HFFc6 (cell line): ENCODE measurements at places on chromosomes 3 and 15. TPM values are rescaled to one million over a fixed set of nuclear protein-coding genes. Genes with fewer than 3 reads are reported as not detected.

GATA2 gene
- 73.6 to 93.9 TPM (median 89.1 TPM) in 3 replicates for total RNA-seq

ROPN1 gene
- total RNA-seq = not detected in 3 replicates

VWA5B2 gene
- not detected in 3 replicates for total RNA-seq

XCR1 gene
- not detected in 3 replicates for total RNA-seq

CCRL2 gene
- 0.12 TPM in 1 of 3 replicates, not detected in the others for total RNA-seq

KLHL24 gene
- 6.5 to 10.5 TPM (median 7.5 TPM) in 3 replicates for total RNA-seq

GOLGA8J gene
- not detected in 3 replicates for total RNA-seq

C2CD4B gene
- total RNA-seq = not detected in 3 replicates

CDCP1 gene
- total RNA-seq = 0.45 to 2.0 TPM (median 0.77 TPM) in 3 replicates

B3GNT5 gene
- not detected in 2 replicates for total RNA-seq

KBTBD8 gene
- total RNA-seq = 1.4 to 1.8 TPM (median 1.7 TPM) in 3 replicates

DNA sequence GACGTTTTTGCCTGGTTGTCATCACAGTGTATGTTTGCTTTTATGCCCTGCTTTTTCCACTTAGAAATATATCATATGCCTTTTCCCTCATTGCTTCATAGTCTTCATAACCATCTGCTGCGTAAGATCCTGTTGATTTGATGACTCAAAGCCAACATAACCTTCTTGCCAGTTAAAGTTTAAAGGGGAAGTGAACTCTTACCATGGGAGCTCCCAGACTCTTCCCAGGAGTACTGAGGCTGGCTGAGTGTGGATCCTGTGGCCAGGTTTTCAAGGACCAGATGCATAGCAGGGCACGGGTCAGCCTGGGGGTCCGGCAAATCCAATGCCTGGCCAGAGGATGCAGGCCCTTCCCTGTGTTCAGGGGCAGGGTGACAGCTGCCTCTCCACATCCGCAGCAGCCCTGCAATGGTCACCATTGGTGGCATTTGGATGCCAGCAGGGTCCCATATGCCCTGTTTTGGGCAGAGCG lies 42.0 kb upstream of the SACM1L start:
- peaks cover 29% of the 10 kb centered on the region for H3K36me3 ChIP-seq
- peaks cover 91% of the 10 kb centered on the region for H3K4me1 ChIP-seq
- H3K27ac ChIP-seq = peak overlapping the region; percentile 97
- H3K27me3 ChIP-seq = no peaks in the 10 kb centered on the region; the same call in none of the 2 replicates

DNA sequence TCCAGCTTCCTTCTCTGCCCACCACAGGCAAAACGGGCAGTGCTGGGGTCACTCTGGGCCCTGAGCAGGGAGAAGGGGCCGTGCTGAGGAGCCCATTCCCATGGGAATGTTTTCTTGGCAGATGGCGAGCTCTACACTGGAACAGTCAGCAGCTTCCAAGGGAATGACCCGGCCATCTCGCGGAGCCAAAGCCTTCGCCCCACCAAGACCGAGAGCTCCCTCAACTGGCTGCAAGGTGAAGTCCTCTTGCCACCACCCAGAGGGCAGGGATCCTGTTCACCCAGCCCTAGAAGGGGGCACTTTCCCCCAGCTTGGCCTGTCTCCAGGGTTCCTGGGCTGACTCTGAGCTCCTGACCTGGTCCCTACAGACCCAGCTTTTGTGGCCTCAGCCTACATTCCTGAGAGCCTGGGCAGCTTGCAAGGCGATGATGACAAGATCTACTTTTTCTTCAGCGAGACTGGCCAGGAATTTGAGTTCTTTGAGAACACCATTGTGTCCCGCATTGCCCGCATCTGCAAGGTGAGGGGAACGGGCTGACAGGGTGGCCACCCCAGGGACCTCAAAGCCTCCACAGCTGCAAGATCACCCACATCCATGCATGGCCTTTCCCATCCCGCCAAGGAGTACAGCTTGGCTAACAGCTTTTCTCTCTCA lies 12.4 kb downstream of the CIB1 start:
- H3K36me3 ChIP-seq = no peaks in the 10 kb centered on the region
- no peak overlapping the region for H3K4me3 ChIP-seq
- H3K27me3 ChIP-seq = no peaks in the 10 kb centered on the region
- H3K4me1 ChIP-seq = peaks cover 9% of the 10 kb centered on the region; the same call in 1 of the 2 replicates
- peak; percentile 75 for DNase-seq

DNA sequence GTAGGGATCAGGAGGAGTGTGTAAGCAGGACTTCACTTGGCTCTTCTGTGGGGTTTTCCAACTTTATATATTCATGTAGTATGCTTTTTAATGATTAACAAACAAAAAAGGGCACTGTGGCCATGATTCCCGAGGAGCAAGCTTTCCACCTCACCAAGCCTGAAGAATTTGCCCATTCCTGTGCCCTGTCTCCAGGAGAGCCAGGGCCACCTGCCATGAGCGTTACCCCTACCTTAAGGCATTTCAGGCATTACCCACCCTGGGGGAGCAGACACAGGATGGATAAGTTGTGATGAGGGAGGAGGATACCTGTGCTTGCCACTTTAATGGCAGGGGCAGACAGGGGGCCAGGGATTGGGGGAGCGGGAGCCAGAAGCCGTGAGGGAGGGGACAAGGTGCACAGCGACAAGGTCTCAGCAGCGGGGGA lies 3.0 kb downstream of the TRPM1 start:
- DNase-seq = no peak
- H3K36me3 ChIP-seq = no peaks in the 10 kb centered on the region
- no peak overlapping the region for H3K4me3 ChIP-seq
- H3K27ac ChIP-seq = no peak overlapping the region

GRCh38 chr3:38580450-38581382 lies 68.8 kb downstream of the SCN5A start:
- H3K4me1 ChIP-seq = no peaks in the 10 kb centered on the region
- no peak for DNase-seq
- H3K36me3 ChIP-seq = no peaks in the 10 kb centered on the region
- peaks cover 21% of the 10 kb centered on the region for H3K27me3 ChIP-seq
- H3K4me3 ChIP-seq = no peak overlapping the region

DNA sequence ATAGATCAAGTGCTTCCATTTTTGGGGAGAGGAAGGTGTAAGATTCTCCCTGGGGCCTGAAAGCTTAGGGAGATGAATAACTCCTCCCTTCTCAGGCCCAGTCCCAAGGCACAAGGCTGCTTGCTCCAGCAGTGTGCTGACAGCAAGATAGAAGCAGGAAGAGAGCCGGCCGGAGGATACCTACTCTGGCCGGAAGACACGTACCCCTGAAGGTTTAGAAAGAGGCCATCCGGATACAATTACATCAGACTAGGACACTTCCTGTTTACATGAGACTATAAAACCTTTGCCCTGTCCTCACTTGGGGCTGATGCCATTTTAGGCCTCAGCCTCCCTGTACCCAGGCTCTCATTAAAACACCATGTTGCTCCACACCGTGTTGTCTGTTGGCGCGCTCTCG lies 329.9 kb downstream of the SV2B start:
- no peaks in the 10 kb centered on the region; the same call in 1 of the 2 replicates for H3K36me3 ChIP-seq
- no peak overlapping the region for H3K27ac ChIP-seq
- peaks cover 3% of the 10 kb centered on the region for H3K27me3 ChIP-seq
- DNase-seq = no peak

DNA sequence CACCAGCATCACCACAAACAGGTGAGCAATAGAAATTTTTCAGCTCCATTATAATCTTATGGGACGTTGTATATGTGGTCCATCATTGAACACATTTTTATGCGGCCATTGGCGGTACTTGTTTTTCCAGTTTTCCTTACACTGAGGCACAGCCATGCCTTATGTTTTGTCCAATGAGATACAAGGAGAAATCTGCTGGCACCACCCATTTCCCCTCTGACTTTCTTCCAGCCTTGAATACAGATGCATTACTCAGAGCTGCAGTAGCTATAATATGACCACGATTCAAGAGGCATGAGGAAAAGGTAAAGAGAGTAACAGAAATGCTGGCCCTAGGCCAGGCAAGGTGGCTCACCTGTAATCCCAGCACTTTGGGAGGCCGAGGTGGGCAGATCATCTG lies 9.0 kb upstream of the PIK3R4 start:
- no peak overlapping the region for H3K27ac ChIP-seq
- no peak for DNase-seq
- peaks cover under 1% of the 10 kb centered on the region for H3K27me3 ChIP-seq
- H3K4me1 ChIP-seq = peaks cover 9% of the 10 kb centered on the region
- no peaks in the 10 kb centered on the region for H3K36me3 ChIP-seq

DNA sequence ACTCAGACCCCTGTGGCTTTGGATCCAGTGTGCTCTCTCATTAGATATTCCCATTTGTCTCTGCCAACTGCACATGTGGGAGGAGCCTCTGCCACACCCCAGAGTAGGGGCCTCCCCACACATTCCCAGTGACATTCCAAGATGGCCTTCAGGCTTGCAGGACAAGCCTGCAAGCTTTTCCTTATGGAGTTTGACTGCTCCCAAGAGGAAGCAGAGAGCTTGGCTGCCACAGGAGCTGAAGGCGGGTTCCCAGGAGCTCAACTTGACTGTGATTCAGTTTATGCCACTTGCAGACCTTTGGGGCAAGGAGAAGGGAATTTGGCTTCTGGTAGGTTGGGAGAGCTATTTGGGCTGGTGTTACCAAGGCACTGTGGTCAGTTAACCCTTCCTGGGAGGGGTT lies 22.5 kb upstream of the EPHB1 start:
- H3K36me3 ChIP-seq = no peaks in the 10 kb centered on the region
- H3K4me3 ChIP-seq = no peak overlapping the region
- peaks cover 17% of the 10 kb centered on the region for H3K27me3 ChIP-seq
- H3K4me1 ChIP-seq = no peaks in the 10 kb centered on the region
- no peak overlapping the region for H3K27ac ChIP-seq
- no peak for DNase-seq

- H3K27ac ChIP-seq = no peak overlapping the region; the same call in 1 of the 2 replicates
- H3K4me1 ChIP-seq = peaks cover 24% of the 10 kb centered on the region
- DNase-seq = peak; percentile 74
- peak overlapping the region; percentile 27; the same call in 1 of the 2 replicates for H3K4me3 ChIP-seq
Observed at GRCh38 chr15:68924866-68925560, 5.3 kb upstream of the SPESP1 start.

GRCh38 chr3:15327941-15328340 lies 4.4 kb downstream of the SH3BP5 start:
- H3K27me3 ChIP-seq = peaks cover 2% of the 10 kb centered on the region; the same call in 1 of the 2 replicates
- H3K36me3 ChIP-seq = peaks cover 10% of the 10 kb centered on the region
- H3K4me1 ChIP-seq = peaks cover 57% of the 10 kb centered on the region
- H3K4me3 ChIP-seq = no peak overlapping the region
- DNase-seq = no peak

- DNase-seq = no peak
- peaks cover 2% of the 10 kb centered on the region for H3K27me3 ChIP-seq
- H3K36me3 ChIP-seq = no peaks in the 10 kb centered on the region
- no peak overlapping the region for H3K4me3 ChIP-seq
Observed at GRCh38 chr15:86275361-86275760, 195.7 kb downstream of the AGBL1 start.

- H3K4me1 ChIP-seq = no peaks in the 10 kb centered on the region
- DNase-seq = no peak
- H3K36me3 ChIP-seq = no peaks in the 10 kb centered on the region
- no peak overlapping the region for H3K27ac ChIP-seq
- H3K27me3 ChIP-seq = peaks cover 28% of the 10 kb centered on the region
Observed at GRCh38 chr15:69666921-69667811, 214.5 kb downstream of the RPLP1 start.

- H3K4me1 ChIP-seq = no peaks in the 10 kb centered on the region
- H3K36me3 ChIP-seq = no peaks in the 10 kb centered on the region; the same call in 1 of the 2 replicates
- no peaks in the 10 kb centered on the region for H3K27me3 ChIP-seq
- no peak overlapping the region for H3K27ac ChIP-seq
Observed at GRCh38 chr3:60856257-60857046, 394.8 kb downstream of the FHIT start.

- no peak overlapping the region for H3K4me3 ChIP-seq
- peaks cover 50% of the 10 kb centered on the region for H3K27me3 ChIP-seq
- peaks cover 12% of the 10 kb centered on the region; the same call in 1 of the 2 replicates for H3K36me3 ChIP-seq
- no peak for DNase-seq
- H3K4me1 ChIP-seq = no peaks in the 10 kb centered on the region
Observed at GRCh38 chr3:122902326-122902725, 107.5 kb downstream of the SLC49A4 start.

DNA sequence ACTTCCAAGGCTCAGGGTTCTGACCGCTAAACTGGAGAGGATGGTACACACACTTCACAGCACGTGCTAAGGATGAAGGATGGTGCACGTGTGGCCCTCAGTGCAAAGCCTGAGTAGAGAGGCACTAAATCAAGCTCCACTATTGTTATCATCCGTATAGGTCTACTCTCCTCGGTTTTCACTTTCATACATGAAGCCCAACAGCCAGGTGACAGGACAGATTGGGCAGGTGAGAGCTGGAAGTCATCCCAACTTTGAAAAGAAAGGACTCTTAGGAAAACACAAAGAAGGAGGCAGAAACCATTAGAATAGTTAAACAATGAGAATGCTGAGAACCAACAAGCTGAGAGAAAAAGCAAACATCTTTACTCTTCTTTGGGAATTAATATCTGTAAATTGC lies 21.1 kb downstream of the MAGI1 start:
- H3K27me3 ChIP-seq = no peaks in the 10 kb centered on the region; the same call in 1 of the 2 replicates
- no peaks in the 10 kb centered on the region for H3K36me3 ChIP-seq
- peaks cover 35% of the 10 kb centered on the region for H3K4me1 ChIP-seq
- DNase-seq = no peak

GRCh38 chr3:119632216-119632615 lies 28.2 kb downstream of the POPDC2 start:
- H3K27ac ChIP-seq = no peak overlapping the region
- H3K36me3 ChIP-seq = no peaks in the 10 kb centered on the region
- no peak overlapping the region for H3K4me3 ChIP-seq
- H3K4me1 ChIP-seq = peaks cover 45% of the 10 kb centered on the region
- H3K27me3 ChIP-seq = peaks cover 4% of the 10 kb centered on the region; the same call in 1 of the 2 replicates

- peak overlapping the region; percentile 99 for H3K27ac ChIP-seq
- peaks cover 10% of the 10 kb centered on the region for H3K36me3 ChIP-seq
- H3K27me3 ChIP-seq = peaks cover 2% of the 10 kb centered on the region
- no peak for DNase-seq
Observed at GRCh38 chr3:143001034-143001368, 369 bp upstream of the U2SURP start.

DNA sequence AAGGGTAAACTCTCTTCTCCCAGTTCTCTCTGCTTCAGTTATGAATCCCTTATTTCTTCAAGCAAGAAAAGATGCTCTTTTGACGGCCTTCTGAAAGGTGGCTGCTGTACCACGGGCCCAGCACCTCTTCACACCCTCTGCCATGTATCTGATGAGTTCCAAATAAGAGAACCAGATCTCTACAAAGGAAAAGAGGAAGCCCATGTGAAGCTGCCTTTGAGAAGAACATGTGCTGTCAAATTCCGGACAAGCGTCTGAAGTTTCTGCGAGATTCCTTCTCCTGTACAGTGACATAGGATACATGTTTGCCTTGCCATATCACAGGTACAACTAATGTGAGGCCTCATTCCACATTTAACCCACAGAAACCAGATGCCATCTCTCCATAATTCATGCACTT lies 59.2 kb downstream of the SH3BP5 start:
- H3K36me3 ChIP-seq = no peaks in the 10 kb centered on the region; the same call in 1 of the 2 replicates
- no peaks in the 10 kb centered on the region; the same call in 1 of the 2 replicates for H3K27me3 ChIP-seq
- H3K4me3 ChIP-seq = no peak overlapping the region
- no peak for DNase-seq
- H3K27ac ChIP-seq = no peak overlapping the region

GRCh38 chr3:37660782-37661181 lies 200.9 kb upstream of the CTDSPL start:
- H3K4me1 ChIP-seq = no peaks in the 10 kb centered on the region
- no peak overlapping the region for H3K27ac ChIP-seq
- H3K27me3 ChIP-seq = peaks cover 3% of the 10 kb centered on the region
- H3K4me3 ChIP-seq = no peak overlapping the region

- H3K36me3 ChIP-seq = peaks cover 12% of the 10 kb centered on the region
- peak overlapping the region; percentile 21; the same call in 1 of the 2 replicates for H3K4me3 ChIP-seq
- peak overlapping the region; percentile 57 for H3K27ac ChIP-seq
Observed at GRCh38 chr15:66401130-66402021, 14.7 kb downstream of the MAP2K1 start.

GRCh38 chr3:56688191-56688590 lies 5.1 kb upstream of the TASOR start:
- peaks cover 12% of the 10 kb centered on the region for H3K36me3 ChIP-seq
- no peak for DNase-seq
- H3K4me3 ChIP-seq = no peak overlapping the region
- H3K4me1 ChIP-seq = peaks cover 6% of the 10 kb centered on the region; the same call in 1 of the 2 replicates
- no peaks in the 10 kb centered on the region for H3K27me3 ChIP-seq
